ENCODE measurements at places on chromosomes 2 and 18.

- DNase-seq, result peak; percentile 93
These were observed 157.0 kb upstream of the RND3 start for GRCh38 chr2:150644298-150645067.

DNA sequence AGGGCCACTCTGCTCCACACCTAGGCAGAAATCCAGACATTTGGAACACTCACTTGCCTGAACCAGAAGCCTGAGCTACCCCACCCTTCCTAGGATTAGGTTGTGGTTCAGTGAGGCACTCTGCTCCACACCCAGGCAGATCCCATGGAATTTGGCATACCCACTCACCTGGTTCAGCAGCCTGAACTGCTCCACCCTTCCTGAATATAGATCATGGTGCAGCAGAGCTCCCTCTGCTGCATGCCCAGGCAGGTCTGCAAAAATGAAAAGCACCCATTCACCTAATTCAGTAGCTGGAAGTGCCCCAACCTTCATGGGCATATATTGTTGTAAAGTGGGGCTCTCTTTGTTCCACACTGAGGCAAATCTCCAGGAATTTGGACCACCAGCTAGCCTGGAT, 185.1 kb upstream of the CNTNAP5 start:
- no peak for DNase-seq

- DNase-seq, result peak; percentile 66
These were observed 19.6 kb upstream of the RPIA start for GRCh38 chr2:88671786-88672427.

- DNase-seq, result no peak
These were observed 39.4 kb upstream of the ASB1 start for GRCh38 chr2:238387332-238387731.

DNA sequence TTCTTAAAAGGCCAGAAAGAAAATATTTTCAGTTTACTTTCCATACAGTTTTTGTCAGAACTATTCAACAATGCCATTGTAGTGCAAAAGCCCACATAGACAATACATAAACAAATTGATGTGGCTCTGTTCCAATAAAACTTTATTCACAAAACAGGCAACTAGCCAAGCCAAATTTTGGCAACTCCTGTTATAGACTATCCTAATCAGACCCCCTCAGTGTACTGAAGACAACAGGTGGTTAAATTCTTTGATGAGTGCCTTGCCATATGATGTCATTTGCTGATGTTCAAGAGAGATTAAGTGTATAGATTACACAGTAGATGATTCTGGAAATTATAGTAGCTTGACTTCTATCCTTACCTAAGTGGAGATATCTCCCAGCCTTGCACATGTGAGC, 83.4 kb downstream of the FANCL start:
- DNase-seq, result no peak

- DNase-seq, result peak; percentile 46
These were observed 402.8 kb downstream of the TXNL1 start for GRCh38 chr18:56235481-56236013.

- DNase-seq, result no peak
These were observed 170.3 kb downstream of the MAIP1 start for GRCh38 chr2:200125444-200126284.

DNA sequence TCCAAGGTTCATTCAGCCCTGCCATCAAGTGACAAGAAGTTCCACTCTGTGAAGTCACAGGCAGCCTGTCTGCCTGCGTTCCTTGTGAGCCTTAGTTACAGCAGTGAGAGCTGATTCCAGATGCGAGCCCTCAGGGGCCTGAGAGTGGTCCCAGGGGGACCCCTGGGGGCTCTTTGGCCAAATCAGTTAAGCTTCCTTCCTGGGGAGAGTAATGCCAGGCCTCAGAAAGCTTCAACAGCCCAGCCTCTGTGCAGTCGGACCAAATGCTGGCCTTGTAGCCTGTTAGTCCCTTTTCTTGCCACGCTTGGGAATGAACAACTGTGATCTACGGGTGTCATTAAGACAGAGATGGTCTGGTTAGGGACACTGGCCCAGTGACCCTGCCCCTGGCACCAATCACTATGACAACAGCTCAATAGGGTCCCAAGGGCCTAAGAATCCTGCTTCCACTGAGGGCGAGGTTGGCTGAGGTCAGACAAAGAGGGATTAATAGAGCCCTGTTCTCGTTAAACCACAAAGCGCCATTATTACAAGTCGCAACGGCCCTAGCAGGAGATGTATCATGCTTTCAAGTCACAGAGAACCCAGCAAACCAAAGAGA, 50.9 kb downstream of the HS1BP3 start:
- no peak for DNase-seq

- DNase-seq, result peak; percentile 23
These were observed 69.6 kb downstream of the TRAPPC12 start for GRCh38 chr2:3449086-3449485.

- DNase-seq, result no peak
These were observed 43.7 kb downstream of the TGIF1 start for GRCh38 chr18:3493501-3494244.

DNA sequence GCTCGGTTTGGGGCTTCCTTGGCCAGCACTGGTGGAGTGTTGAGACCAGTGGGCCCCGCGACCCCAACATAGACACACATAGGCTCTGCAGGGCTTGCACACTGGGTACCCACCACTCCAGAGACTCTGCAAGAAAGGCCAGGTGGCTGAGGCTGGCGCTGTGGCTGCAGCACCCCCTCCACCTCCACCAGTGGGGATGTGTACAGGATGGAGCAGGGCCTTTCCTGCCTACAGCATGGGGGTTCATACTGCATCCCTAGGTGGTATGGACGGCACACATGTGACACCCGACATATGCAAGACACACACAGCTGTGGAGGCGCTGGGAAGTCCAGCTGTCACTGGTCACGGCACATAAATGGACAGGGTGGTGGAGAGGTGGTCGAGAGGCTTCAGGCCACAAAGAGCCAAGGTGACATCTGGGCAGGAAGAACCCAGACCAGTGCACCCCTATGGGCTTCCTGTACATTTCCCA, 1.3 kb downstream of the RNPEPL1 start:
- DNase-seq, result no peak

GRCh38 chr2:120132190-120132589, 91.0 kb downstream of the TMEM185B start:
- DNase-seq, result peak; percentile 43

DNA sequence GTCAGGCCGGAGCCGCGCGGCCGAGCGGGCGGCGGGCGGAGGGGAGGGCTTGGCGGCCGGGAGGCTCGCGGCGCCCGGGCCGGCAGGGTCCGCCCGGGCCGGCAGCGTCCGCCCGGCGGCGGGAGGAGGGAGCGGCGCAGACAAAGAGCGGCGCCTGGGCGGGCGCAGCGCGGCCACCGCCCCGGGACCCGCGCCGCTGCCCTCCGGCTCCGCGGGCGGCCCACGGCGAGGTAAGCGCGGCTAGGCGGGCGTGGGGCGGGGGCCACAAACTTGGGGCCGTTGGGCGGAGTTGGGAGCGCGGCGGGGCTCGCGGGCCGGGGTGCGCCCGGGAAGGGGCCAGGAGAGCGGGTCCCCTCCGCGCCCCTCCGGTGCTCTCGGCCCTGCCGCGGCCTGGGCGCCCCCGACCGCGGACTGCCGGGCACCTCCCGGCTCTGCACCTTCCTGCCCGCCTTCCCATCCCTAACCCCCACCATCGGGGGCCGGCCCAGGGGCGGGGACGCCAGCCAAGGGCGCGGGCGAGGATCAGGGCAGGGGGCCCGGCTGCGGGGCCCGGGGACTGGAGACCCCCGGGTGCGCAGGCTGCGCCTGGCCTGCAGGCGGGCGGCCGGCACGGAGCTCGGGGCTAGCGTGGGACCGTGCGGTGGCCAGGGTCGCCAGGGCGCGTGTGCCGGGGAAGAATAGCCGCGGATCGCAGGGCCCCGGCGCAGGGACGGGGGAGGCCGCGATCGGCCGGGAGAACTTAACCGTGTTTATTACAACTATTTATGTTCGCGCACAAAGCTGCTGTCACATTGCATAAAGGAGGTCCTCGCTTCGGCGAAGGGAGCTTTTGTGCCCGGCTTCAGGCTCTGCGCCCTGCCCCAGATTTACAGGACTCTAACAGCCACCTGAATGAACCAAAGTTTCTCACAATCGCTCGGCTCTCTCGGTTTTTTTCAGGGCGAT, at the start of gene NCK2:
Gene NCK2 (plus strand): TSS at position 4 of the 945 bp plus-strand sequence. CDS start 110,152 bp downstream, outside the sequence.
- peak; percentile 14 for DNase-seq

DNA sequence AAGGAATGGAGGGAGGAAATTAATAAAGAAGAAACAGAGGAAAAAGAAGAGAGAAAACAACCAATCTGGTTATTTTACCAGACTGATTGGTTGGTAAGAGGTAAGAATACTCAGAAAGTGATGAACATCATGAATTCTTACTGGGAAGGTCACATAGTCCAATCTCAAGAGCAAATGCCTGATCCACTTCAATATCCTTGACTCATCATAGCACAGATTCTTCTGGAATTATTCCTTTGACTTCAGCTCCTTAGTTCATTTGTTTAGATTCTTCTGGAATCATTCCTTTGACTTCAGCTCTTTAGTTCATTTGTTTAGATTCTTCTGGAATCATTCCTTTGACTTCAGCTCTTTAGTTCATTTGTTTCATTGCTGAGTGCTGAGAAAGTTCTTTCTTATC, 2030.6 kb upstream of the CELF4 start:
- peak; percentile 11 for DNase-seq

DNA sequence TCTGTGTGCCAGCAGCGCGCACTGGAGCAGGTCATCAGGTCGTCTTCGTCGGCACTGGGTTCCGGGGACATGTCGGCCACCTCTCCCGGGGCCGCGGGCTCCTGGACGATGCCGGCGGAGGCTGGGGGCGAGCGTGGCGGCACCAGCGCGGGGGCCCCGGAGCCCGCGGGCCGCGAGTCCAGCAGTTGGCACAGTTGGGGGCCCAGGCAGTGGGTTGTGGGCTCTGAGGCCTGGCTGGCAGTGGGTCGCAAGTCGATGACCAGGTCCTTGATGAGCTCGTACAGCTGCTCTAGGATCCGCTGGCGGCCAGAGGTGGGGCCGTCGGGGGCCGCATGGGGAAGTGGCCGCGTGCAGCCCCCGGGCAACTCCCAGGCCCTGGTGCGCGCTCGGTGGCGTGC, 300.5 kb downstream of the CCDC74A start:
- no peak for DNase-seq

- no peak for DNase-seq
These were observed 138.2 kb downstream of the VAPA start for GRCh38 chr18:10051877-10052631.

GRCh38 chr18:63844254-63844653, 43.3 kb upstream of the SERPINB2 start:
- DNase-seq, result peak; percentile 57

DNA sequence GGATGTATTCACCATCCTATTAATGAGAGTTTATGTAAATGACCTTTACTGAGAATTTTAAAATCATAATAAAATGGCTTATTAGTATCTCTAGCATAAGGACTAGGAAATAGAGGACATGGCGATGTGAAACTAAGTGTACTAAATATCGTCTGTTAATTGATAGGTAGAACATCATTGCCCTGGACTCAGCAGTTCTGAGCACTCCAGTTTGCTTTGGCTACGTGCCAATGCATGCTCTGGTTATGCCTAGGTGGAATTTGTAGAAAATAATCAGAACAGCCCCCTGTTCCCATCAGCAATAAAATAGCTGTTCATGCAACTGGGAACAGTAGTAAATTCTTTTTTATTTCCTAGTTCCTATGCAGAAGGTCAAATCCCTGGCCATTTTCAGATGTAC, 247.8 kb downstream of the DOK6 start:
- DNase-seq, result no peak

GRCh38 chr2:96091141-96091710, 25.1 kb downstream of the ADRA2B start:
- DNase-seq, result no peak

All from fibroblast of skin of scalp (primary cell).